ENCODE measurements at places on chromosomes 13 and 19.

DNA sequence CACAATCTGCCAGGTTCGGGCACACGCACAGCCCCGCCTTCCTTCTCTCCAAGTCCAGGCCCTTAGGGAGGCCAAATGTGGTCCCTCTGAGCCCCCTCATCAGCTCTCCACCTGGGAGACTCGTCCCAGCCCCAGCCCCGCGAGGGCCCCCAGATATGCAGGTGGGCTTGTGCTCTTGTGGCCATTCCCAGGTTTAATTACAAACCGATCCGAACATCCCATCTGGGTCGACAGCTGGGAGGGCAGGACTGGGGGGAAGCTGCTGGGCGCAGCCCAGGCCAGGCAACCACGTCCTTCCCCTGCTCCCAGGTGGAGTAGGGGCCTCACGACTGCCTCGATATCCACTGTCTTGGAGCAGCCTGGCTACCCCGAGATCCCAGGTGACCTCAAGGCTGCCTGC lies 7.5 kb upstream of the C2CD4C start:
- DNase-seq, result no peak

GRCh38 chr13:97165502-97166425 lies 56.4 kb upstream of the MBNL2 start:
- DNase-seq, result no peak

DNA sequence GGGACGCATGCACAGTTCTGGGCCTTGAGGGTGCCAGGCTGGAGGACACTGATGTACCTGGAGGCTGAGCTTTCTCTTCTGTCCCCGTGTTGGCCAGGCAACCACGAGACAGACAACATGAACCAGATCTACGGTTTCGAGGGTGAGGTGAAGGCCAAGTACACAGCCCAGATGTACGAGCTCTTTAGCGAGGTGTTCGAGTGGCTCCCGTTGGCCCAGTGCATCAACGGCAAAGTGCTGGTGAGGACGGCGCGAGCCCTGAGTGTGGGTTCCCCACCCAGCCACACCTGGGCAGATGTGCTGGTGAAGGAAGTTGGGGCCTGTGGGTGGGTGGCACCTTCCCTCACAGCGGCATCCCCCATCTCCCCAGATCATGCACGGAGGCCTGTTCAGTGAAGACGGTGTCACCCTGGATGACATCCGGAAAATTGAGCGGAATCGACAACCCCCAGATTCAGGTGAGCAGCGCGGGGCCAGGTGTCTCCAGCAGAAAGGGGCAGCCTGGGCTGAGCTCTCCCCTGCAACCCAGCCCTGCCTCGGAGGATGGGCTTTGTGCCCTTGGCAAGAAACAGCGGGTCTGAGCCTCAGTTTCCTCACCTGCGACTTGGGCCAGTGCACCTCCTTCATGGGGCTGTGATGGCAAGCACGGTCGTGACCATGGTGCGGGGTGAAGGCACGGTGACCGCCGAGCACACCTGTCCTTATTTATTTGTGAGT lies 26.2 kb downstream of the CCDC8 start:
- no peak for DNase-seq

GRCh38 chr19:15358918-15359317 lies 20.7 kb downstream of the AKAP8 start:
- DNase-seq, result no peak

- DNase-seq, result no peak
Measured at GRCh38 chr13:29964181-29964845, 113.9 kb upstream of the UBL3 start.

DNA sequence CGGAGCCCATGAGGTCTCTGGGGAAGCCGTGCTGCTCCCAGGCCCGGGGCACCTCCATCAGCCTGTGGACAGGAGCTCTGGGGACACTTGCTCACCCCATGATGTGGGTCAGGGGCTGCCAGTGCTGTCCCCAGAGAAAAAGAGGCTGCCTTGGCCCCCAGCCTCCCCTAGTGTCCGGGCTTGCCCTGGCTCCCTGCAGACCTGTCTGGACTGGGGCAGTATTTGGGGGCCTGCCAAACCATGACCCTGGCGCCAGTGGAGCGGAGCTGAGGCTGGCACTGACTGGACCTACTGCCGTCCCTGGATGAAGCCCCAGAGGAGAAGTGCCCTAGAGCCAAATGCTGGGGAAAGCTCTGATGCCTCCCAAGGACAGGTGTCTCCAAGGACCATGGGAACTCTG lies 30.4 kb downstream of the ELAVL1 start:
- no peak for DNase-seq

DNA sequence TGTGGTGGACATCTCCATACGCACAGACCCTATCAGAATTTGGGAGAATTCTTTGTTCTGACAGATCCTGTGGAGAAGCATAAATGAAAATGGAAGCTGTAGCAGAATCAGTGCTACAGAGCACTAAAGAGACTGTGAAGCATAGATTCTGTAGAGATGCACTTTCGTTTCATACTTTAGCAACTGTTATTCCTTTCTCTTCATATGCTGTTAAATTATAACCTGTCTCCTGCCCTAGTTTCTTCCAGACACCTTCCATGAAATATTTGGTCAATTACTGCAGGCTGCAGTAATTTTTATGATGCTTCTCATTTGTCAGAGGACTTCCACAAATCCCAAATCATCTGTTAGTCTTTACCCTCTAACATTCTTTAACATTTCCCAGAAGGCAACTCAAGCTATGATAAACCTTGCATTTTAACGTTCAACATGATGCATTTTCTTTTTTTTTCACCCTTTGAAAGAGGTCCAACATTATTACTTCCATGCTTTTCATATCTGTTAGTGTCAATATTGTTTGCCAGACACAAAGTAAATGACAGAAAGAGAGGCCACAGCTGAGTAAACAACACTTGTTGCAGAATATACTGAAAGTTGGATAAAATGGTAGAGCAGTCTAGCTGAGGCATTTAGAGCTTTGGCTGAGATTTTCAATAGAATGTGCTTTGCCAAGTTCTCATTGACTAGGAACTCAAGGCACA lies 412.7 kb downstream of the LMO7 start:
- no peak for DNase-seq

- no peak for DNase-seq
Measured at GRCh38 chr13:94173312-94173854, 306.1 kb downstream of the DCT start.

- no peak for DNase-seq
Measured at GRCh38 chr13:103246581-103247200, 180.5 kb upstream of the SLC10A2 start.

GRCh38 chr19:46265217-46265828 lies 31.5 kb upstream of the HIF3A start:
- peak; percentile 78 for DNase-seq

GRCh38 chr13:35210261-35210660 lies 266.2 kb downstream of the MAB21L1 start:
- DNase-seq, result no peak

DNA sequence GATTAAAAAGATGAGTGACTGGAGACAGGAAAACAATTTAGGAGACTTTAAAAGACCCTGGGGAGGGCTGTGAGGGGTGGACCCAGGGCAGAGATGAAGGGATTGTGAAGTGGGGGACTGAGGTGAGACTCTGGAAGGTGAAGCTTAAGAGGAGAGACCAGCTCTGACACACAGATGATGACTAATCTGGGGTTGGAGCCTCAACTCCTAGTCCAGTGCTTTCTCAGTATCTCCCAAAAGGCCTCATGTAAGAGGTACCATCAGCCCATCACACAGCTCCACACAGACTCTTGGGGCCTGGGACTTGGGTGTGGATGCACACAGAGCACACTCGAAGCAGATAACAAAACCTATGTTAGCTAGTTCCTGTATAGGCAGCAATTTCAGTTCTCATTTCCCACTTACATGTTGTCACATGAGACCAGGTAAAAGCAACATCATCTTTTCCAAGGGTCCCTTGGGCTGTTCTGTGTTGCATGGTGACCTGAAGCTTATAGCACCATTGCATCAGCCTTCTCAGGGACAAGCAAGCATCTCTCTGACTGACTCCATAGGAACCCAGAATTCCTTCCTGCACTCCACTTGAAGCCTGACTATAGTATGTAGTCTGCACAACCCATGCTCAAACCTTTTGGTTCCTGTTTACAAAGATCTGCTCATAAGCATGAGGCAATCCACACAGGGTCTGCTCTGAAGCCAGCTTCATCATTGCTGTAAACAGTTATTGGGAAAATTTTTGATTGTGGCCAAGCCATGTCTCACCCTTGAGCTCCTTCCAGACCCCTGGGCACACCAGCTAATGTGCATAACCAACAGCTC lies 88.6 kb upstream of the MYCBP2 start:
- no peak for DNase-seq

- peak; percentile 68 for DNase-seq
Measured at GRCh38 chr19:38120471-38121025, 103.5 kb downstream of the DPF1 start.

GRCh38 chr19:30855442-30855841 lies 483.3 kb downstream of the ZNF536 start:
- no peak for DNase-seq

DNA sequence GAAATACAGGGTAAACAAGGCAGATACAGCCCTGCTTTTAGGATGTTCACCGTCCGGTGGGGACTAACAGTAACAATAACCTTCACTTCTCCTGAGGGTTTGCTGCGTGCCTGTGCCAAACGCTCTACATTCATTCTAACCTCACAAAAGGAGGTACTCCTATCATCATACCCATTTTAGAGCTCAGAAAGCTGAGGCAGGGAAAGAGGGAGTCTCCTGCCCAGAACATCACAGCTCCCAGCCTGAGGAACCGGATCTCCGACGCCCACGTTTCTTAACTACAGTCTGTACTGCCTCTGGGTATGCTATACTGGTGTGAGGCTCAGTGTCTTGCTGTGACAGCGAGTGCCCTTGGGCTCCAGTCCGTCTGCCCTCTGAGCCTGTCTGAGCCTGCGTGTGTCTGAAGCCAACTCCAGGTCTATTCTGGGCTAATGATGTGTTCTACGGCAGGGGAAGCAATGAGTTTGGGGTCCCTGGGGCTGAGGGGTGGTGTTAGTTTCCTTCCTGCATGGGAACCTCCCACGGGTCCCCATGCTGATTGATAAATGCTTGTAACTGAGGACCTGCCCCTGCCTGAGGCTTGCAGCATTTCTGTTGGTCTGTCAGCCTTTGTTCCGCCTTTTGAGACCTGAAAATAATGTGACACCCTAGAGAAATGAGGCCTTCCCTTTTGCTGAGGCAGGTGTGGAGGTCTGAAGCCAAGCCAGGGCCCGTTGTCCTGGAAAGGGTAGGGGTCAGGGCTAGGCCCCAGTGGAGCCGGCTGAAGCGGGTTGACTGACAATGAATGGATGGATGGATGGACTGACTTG lies 4.9 kb downstream of the LIPE start:
- DNase-seq, result no peak
